ENCODE measurements at places on chromosomes 6 and 20.
A peak's percentile ranks its signal among the peaks of the same experiment; 100 is the strongest.

GRCh38 chr6:4313044-4313686 is 177.8 kb upstream of the ECI2 start:
- peak; percentile 36 for DNase-seq

GRCh38 chr6:135506270-135506997 is 8.9 kb upstream of the AHI1 start:
- DNase-seq: peak; percentile 22

DNA sequence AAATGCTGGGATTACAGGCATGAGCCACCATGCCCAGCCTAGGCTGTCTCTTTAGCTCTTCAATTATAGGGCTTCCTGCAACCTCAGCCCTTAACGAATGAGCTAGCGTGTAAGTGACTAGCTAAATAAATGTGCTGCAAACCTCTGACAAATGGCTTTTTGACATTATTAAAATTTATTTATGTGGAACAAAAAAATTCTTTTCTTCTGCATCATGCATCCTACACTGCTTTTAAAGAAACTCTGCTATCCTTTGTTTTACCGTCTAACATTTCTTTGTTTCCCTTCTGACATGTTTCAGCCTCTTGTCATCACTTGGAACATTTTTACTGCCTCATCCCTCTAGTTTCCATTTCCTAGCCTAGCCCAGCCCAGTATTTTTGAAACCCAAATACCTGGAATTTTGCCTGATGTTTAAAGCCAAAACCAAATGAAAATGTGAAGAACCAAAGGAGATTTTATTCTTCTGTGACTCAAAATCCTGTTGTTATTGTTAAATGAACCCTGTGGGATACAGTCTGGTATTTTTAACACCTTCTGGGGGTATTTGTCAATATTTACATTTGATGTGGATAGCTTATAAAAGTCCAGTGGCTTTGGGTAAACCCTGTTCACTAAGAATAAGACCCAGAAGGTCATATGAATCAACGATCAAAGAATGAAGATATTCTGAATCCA is 9.5 kb downstream of the NT5E start:
- DNase-seq: no peak

DNA sequence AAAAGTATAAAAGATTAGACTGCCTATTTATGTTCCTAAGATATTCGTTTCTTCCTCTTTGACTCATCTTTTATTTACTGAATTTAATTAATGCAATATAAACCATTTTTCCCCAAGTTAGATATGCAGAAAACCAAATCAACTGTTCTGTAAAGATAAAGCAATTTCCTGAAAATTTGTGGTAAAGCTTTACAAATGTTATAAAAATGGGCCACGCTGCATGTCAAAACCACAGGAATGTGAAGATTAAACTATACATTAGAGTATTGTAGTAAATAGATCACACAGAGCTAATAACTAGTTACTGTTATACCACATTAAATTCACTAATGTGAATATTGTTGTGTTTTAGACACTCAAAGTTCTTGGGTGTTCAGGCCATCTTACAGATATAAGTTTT is 83.4 kb downstream of the OPN5 start:
- DNase-seq: no peak

GRCh38 chr6:157800420-157801237 is 22.4 kb upstream of the SNX9 start:
- DNase-seq: no peak

DNA sequence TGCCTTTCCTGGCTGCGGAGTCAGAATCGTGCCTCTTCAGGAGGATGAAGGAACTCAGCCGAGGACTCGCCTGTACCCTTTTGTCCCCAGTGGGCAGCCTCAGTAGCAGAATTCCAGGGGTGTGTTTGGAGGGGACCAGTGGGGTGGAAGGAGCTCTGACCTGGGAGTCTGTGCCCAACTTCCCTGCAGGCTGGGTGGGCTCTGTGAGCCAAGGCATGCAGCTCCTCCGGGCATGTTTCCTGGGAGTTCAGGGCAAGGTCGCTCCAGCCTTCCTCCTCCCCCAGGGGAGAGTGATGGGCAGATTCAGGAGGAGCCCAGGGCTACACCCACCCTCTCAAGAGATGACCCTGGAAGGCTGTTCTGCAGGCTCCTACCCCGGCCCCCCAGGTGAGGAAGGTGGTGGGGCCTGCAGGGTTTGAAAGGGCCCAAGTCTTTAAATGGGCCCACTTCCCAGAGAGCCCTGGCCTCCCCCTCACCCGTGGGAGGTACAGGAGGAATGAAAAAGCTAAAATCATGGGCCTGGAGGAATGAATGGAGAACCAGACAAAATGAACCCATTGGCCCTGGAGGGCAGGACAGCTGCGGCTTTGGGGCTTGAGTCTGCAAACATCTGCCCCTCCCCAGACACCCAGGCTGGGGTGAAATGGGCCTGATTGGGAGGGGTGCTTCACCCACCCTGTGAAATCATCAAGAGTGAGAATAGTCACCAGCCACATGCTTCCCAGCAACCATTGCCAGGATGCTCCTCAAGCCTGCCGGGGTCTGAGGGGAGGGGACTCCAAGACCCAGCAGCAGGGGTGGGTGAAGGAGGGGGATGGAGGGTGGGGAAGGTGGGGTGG is 77.6 kb upstream of the PMEPA1 start:
- DNase-seq: no peak

GRCh38 chr6:3308106-3308505 is 49.4 kb downstream of the PSMG4 start:
- no peak for DNase-seq

DNA sequence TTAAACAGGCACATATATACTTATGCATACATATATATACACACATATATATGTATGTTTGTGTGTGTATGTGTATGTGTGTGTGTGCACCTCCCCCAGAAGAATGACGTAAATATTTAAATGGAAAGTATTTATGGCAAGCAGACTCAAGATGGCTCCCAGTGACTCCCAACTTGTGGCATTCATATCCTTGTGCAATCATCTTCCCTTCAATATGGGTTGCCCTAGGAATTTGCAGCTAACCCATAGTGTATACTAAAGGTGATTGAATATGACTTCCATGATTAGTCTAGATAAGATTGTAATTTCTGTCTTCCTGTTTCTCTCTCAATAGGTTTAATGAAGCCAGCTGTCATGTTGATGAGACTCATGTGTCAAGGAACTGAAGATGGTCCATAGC is 127.6 kb downstream of the TRDN start:
- DNase-seq: no peak

- no peak for DNase-seq
These were observed 343.3 kb downstream of the BCKDHB start for GRCh38 chr6:80449726-80450125.

- no peak for DNase-seq
These were observed 12.9 kb upstream of the RPS6KA2 start for GRCh38 chr6:166639921-166640320.

DNA sequence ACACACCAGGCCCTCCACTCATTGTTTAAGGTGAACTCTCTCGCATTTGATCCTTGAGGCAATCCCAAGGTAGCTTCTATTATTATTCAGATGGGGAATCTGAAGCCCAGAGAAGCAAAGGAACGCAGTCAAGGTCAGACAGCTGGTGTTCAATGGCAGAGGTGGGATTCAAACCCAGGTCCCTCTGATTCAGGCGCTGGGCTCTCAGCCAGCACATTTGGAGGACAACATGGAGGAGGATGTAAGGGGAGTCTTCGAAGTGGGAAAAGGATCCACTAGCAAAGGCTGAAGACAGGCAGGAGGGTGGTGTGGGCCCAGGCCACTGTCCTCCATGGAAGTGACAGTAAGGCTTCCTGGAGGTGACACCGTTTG is 13.9 kb upstream of the TTPAL start:
- no peak for DNase-seq

DNA sequence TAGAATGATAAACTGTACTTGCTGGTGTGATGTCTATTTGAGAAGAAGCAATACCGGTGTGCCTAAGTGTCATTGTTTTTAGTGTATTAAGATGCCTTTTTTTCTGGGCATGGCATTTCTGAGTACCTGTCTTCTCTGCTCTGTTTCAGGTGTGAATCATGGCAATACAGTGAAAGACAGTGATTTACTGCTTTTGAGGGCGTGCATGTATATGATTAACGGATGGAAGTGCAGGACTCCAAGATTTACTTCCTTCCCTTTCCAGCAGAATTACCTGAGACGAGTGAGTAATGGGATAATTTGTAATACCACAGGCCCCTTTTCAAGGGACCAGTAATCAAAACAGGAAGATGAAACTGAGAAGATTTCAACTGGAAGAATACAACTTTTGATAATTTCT is 315.8 kb downstream of the SOX4 start:
- no peak for DNase-seq

DNA sequence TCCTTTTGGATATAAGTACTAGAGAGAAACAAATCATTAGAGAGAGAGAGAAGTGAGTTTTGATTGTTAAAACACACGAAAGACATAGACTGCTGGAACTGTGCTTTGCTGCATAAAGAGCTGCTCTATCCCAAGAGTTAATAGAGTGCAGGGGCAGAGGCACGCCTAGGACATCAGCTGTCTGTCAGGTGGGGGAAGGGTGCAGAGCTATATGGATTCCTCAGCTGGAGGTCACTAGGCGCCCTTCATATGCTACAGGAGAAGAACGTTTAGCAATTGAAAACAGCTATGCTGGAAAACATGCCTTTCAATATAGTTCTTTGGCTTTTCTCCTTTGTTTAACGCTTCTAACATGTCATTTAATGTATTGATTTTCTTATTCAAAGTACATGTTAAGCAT is 169.0 kb upstream of the MCHR2 start:
- peak; percentile 33 for DNase-seq

DNA sequence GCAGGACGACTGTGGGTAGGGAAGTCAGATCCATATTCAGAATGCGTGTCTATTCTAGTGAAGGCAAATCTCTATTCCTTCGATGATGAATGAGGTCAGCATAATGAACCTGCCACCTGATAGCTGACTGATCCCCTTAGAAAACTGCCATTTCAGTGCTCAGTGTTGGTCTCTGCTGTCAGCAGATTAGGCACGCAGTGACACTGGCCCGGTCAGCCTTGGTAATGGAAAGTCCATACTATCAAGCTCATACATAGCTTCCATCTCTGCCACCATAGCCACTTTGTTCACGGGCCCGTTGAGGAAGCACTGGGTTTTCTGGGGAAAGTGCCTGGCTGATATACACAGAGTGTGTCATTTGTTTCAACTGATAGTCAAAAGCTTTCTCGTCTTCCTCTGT is 54.0 kb downstream of the C6orf52 start:
- no peak for DNase-seq

DNA sequence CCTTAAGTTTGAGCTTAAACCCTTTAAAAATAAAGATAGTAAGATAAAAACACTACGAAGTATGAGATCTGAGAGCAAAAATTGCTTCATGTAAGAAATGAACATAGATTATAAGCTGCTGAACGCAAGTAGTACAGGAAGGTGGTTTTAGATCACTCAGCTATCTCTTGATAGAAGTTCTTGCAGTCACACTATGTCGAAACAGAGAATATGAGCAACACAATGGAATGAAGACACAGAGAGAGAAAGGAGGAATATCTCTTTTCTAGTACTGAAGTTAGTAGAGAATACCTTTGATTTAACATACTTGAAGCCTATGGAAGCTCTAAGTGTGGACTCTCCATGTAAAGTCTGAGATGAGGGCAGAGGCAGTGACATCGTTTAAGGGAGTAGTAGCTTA is 162.7 kb downstream of the CDK19 start:
- no peak for DNase-seq

GRCh38 chr20:40948465-40949267 is 80.0 kb upstream of the TOP1 start:
- DNase-seq: no peak

DNA sequence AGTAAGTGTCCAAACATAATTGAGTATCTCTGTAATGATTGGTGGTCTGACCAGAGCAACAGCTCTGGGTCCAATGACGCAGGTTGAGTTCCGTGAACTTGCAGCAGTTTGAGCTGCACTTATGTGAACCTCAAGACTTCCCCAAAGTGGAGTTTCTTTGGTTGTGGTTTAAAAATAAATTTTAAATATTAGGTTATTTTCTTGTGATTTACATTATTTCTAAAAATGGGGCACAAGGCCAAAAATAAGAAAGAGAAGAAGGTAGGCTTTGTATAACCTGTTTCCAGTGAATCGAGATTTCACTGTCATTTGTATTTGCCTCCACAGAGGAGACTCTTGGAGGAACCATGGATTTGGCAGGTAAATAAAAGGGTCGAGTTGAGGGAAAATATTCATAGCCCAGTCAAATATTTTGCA is 166.4 kb upstream of the ZNF217 start:
- DNase-seq: no peak

DNA sequence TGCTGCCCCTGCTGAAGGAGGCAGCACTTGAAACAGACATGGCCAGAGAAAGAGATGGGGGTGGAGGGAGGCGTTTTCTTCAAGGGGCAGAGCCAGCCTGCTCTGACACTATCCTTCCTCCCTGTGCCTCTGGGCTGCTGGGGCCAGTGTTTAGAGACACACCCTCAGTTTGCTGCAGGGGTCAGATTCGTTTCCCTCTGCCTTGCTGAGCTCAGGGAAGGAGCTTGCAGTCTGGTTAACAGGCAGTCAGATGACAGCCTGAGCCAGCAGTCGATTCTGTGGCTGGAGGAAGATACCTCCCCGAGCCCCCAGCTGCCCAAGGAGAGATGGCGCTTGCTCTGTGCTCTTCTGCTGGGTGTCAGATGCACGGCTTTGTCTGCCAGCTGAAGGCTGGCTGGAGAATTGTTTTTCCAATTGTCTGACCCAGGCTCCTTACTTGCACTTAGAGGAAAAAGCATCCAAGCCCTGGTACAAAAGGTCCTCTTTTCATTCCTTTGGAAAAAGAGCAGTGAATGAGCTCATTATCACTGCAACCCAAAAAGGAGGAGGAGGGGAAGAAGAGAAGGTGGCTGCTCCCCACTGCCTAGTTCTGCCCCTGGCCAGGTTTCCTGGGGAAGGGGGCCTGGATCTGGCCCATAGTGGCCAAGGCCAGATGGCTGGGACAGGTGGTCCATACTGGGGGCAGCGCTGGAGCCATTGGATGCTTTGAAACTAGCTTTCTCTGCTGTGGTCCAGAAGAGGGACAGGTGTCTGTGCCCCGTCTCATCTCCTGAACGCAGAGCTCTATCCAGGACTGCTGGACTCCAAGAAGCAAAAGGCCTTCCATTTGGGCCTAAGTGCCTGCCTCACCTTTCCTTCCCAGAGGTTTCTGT is 88.2 kb downstream of the TCP11 start:
- DNase-seq: no peak

GRCh38 chr6:148513145-148514071 is 170.8 kb downstream of the SASH1 start:
- peak; percentile 68 for DNase-seq

DNA sequence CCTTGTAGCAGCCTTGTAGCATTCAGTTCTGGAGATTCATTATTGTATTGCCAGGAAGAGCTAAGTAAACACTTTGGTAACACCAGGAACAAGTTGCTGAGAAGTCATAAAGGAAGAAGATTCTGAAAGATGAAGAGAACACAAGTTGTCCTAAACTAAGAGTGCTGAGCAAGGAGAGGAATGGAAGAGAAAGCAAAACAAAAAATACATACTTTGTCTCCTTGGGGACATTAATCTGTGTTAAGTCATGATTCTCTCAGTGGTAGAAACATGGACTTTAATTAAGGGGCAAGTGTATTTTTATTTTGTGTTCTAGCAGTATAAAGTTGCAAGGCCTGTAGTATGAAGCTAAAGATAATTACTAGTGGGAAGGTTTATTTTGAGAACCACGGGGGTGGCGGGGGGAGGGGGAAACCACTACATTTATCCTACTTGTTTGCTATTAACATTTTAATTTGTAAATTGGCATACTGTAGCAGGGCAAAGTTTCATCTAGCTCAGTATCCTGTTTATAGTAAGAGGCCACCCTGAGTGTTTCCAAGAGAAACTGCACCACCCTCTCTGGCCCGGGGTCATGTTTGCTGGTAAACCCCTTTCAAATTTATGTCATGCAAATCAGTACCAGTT is 463.0 kb downstream of the CDKAL1 start:
- DNase-seq: no peak

GRCh38 chr6:133774356-133774755 is 114.6 kb upstream of the TCF21 start:
- DNase-seq: no peak

- DNase-seq: no peak
These were observed 11.7 kb upstream of the CEP43 start for GRCh38 chr6:166987448-166987847.

Measured in iPS-NIHi11 (cell line).